ENCODE measurements at places on chromosomes 2 and 18.

GRCh38 chr2:161159456-161160225, 587 bp upstream of the TANK start:
- no peak for DNase-seq

DNA sequence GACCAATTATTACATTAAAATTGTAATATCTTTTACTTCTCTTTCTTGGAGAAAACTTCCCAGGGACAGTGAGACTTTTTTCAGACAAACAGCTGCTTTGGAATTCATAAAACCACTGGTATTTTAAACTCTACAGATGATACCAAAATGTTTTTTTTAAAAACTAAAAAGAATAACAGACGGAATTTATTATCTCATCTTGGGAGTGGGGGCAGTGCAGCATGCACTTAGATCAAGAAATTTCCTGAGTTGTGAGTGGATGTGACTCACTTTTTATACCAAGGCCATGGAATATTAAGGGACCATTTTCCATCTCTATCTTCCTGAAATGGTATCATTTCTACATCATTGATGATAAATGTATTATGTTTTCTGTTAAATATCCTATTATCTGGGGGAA, 422.8 kb upstream of the HNRNPA3 start:
- DNase-seq, result no peak

DNA sequence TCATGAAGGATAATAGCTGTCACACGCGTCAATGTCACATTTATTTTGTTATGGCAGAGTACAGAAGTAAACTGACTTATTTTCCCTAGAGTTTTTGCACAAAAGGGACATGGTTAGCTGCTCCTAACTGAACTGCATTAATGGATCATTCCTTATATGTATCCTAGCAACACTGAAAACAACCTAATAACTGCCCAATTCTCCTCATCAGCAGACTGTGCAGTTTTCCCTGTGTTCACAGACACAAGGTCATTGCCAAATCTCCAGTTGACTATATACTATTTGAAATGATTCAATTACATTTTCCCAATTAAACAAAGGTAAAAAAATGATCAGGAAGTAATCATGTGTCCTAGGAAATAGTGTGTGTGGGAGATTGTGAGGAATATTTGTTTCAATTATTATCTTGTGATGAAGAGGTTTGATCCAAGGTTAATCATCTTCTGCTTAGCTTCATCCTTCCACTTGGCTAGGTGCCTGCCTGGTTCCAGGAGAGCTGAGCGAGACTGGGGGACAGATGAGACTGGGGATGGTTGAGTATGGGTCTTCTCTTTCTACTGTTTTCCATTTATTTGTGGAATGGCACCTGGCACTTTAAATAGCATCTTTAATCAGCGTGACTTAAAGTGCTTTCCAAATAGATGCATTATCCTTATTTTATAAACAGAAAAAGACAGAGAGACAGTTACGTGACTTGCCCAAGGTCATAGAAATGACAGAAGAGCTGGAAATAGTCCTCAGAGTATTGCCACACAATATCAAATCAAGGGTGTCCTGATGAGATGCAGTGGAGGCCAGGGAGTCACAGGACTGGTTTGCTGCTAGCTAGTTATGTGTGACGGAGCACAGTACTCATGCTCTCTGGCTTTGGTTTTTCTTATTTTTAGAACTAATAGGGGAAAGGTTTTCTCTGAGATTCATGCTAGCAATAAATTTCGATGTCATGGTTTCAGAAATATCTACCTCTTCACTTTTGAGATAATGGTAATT, 335.6 kb downstream of the PIK3C3 start:
- no peak for DNase-seq

GRCh38 chr2:216792222-216793021, 67.4 kb downstream of the TNP1 start:
- DNase-seq, result no peak

DNA sequence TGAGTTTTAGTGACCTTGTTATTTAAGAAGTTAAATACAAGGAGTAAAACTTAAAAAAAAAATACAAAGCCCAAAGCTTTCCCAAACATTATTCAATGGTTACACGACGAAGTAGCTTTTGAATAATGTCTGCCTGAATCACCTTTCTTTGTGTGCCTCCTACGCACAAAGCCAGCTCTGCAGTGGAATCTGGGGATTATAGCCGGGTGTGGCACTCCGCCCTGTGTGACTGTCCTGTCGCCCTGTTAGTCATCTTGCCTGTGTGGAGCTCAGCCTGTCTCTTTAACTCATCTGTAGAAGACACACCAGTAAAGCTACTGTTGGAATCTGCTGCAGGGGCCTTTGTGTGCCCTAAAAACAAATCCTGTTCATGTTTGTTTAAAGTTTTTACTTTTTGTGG, 79.4 kb upstream of the TCF7L1 start:
- no peak for DNase-seq

GRCh38 chr2:18085593-18085992, 207.1 kb downstream of the KCNS3 start:
- DNase-seq, result no peak

GRCh38 chr2:85120363-85120762, 12.8 kb upstream of the TCF7L1 start:
- no peak for DNase-seq

DNA sequence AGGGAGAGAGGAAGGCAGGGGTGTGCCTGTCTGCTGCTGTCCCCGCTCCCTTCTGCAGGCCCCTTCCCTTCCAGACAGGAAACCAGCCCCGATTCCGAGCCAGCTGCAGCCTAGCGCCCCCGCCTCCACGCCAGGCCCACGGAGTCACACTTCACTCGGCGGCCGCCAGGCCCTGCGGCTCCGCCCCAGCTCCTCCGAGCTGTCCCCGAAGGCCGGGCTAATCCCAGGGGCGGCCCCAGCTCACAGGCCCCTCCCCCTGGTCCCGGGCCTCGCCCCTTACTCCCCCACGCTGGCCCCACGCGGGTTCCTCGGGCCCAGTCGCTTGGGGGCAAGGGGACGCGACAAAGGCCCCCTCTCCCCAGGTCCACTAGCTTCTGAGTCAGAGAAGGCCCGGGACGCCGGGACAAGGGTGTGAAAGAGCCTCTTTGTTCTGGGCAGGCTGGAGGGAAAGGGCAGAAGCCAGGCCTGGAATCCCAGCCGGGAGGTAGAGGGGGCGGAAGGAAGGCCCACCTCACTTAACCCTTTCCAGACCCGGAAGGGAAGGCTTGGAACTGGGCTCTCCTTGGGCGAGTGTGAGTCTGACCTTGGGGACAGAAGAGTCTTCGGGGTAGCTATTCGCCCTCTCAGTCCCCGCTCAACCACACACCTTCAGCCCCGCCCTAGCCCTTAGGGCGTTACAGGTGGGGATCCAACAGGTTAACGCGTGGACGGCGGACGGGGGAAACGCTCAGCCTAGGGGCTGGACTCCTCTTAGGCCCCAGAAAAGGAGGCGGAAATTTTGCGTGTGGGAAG, 1.2 kb downstream of the RTKN start:
- DNase-seq, result peak; percentile 78

- DNase-seq, result peak; percentile 13
These were observed 44.4 kb upstream of the SETBP1 start for GRCh38 chr18:44636241-44636640.

GRCh38 chr2:86541334-86541733, 21.9 kb downstream of the CHMP3 start:
- no peak for DNase-seq

- DNase-seq, result no peak
These were observed 468.4 kb upstream of the HNRNPA3 start for GRCh38 chr2:176744146-176744545.

GRCh38 chr2:190320696-190321095, 1.1 kb upstream of the HIBCH start:
- no peak for DNase-seq

DNA sequence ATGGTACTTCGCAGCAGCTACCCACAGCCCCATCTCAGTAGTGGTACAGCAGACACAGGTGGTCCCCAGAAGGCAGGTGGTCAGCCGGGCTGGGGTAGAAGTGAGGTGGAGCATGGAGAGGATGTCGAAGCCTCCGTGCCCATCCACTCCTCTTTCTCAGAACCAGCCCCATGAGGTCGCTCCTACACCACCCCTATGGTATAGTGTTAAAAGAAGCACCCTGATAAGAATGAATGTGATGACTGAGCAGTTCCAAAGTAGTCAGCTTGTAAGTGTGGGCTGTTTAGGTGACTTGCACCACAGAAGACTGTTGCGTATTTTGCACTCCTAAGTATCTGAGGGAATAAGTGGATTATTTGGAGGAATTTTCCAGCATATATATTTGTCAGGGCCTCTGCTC, 111.3 kb downstream of the WDSUB1 start:
- DNase-seq, result no peak

All from B cell (primary cell).